ENCODE measurements at places on chromosomes 7 and 10. TPM values are rescaled to one million over a fixed set of nuclear protein-coding genes. Genes with fewer than 3 reads are reported as not detected.

Gene CLDN4
- 2.8 TPM for total RNA-seq

Gene FRAT1
- total RNA-seq = 13.2 TPM

Gene MSMB
- total RNA-seq = not detected

GRCh38 chr7:17745610-17746009 lies 194.7 kb downstream of the SNX13 start:
- no peak for DNase-seq

DNA sequence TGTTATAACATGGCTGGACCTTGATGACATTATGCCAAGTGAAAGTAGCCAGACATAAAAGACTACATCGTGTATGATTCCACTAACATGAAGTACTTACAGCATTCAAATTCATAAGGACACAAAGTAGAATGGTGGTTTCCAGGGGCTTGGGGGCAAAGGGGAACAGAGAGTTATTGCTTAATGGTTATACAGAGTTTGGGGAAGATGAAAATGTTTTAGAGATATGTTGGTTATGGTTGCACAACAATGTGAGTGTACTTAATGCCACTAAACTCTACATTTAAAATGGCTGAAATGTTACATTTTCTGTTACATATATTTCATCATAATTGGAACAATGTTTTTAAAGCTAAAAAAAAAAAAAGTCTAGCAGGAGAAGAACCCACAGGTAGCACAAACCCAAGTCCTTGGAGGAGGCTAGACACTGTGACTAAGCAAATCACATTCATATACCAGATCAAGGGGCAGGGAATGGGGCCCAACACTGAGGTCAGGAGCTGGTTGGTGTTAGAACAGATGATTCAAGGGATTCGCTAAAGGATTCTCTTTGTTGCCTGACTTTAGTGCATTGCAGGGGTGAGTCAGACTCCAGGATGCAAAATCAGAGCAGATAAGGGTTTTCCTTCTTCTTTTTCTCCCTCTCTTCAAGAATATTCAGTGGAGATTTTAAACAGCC lies 25.1 kb upstream of the AOAH start:
- DNase-seq = no peak

Measured in G401 (cell line).